ENCODE measurements at places on chromosomes 13 and 19. TPM values are rescaled to one million over a fixed set of nuclear protein-coding genes. Genes with fewer than 3 reads are reported as not detected.

GRCh38 chr13:77372275-77372674, 45.4 kb upstream of the MYCBP2 start:
- H3K4me3 ChIP-seq: no peak overlapping the region
- no peak overlapping the region for H3K27ac ChIP-seq
- no peaks in the 10 kb centered on the region for H3K27me3 ChIP-seq
- no peaks in the 10 kb centered on the region for H3K36me3 ChIP-seq
- no peak for DNase-seq

DNA sequence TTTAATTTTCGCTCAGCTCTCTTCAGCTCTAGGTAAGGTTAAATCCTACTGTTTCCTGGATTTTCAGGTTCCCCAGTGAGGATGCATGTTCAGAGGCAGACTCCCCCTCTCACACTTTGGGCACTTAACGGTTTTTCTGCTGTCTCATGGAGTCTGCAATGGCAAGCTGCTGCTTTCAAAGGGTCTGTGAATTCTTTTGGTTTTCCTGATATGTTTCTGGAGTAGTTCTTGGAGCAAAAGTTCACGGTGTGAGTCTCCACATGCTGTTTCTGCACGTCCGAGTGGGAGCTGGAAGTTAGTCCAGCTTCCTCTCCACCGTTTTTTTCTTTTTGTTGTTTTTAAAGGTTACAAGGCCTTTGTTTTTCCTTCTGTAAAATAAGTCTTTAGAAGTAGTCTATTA, 35.4 kb downstream of the DNAJC15 start:
- H3K4me1 ChIP-seq: peaks cover 48% of the 10 kb centered on the region
- no peak for DNase-seq
- no peaks in the 10 kb centered on the region for H3K27me3 ChIP-seq
- peaks cover 51% of the 10 kb centered on the region for H3K36me3 ChIP-seq

The ZNF556 gene
- total RNA-seq: not detected

The MBNL2 gene
- 43.7 TPM for total RNA-seq

The FFAR2 gene
- total RNA-seq: 2.2 TPM

The CHMP2A gene
- total RNA-seq: 86.5 TPM

Measured in type B pancreatic cell (in vitro differentiated cells).